ENCODE measurements at places on chromosomes 7 and 10.

DNA sequence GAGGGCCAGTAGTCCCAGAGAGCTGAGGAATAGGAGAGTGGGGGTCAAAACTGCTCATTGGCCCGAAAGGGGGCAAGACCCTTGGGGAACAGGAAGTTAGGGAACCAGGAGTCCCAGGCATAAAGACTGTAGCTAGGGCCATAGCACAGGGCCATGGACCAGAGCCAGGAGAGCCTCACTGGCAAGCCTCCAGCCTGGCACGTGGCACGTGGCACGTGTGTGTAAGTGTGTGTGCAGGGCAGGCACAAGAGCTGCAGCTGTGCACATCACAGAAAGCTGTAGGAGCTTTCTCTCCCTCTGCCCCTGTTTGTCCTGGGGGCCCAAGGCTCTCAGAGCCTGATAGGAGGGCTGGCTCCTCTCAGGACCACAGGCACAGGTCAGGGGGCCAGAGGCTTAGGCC, 47.8 kb upstream of the SLF2 start:
- no peak for DNase-seq

DNA sequence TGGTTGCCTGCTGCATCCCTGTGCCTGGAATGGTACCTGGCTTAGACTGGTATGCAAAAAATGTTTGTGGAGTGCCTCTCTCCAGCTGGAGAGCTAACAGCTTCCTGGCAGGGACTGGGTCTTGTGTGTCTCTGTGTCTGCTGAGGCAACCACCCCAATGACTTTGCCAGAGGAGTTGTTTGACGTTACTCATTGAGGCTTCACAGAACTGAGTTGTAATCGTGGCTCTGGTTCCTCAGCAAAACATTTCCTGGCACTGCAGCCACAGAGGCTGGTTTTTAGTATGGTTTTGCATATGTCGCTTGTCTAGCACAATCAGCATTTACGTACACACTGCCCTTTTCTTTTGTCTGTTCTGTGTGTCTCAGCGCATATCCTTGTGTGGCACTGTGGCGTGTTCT, 7.5 kb downstream of the ZNF282 start:
- no peak for DNase-seq

GRCh38 chr7:40015790-40016296, 65.8 kb downstream of the CDK13 start:
- no peak for DNase-seq

GRCh38 chr7:69738396-69738951, 140.2 kb downstream of the AUTS2 start:
- no peak for DNase-seq

GRCh38 chr10:3137958-3138726, 34.4 kb downstream of the PITRM1 start:
- no peak for DNase-seq

GRCh38 chr10:104301907-104302690, 33.1 kb downstream of the GSTO2 start:
- DNase-seq: no peak

- no peak for DNase-seq
Measured at GRCh38 chr10:119860866-119861607, 11.6 kb downstream of the MCMBP start.

DNA sequence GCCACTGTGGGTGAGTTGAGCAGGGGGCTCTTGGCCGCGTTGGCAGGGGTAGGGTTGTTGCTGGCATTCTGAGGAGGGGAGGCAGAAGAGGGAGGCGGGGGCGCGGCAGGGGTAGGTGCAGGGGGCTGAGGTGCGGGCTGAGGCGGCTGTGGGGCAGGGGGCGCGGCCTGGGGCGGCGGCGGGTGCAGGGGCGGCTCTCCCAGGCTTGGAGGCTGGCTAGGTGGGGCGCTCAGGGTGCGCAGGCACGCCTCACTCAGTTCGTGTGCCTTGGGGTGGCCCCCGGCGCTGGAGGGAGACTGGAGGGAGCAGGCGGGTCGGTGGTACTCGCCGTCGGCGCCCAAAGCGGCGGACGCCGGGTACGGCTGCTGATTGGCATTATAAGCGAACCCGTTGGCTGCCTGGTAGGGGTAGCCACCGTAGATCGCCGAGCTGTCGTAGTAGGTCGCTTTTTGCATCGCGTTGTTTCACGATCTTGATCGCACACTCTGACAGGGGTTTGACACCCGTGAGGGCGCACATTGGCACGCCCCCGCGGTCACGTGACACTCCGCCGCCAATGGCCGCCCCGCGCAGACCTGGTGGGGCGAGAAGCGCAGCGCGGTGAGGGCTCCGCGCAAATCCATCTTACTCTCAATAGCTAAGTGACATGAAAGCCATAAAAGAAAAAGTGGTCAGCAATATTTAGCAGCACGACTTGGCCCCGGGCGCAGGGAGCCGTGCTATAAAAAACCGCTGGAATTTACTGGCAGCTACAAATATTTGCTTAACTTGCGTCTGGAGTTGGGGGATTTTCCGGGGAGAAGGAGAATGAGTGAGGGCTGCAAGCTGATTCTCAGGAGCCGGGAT, 7.9 kb upstream of the HOXA2 start:
- no peak for DNase-seq

- DNase-seq: no peak
Measured at GRCh38 chr7:70788276-70788675, 343.7 kb upstream of the GALNT17 start.

GRCh38 chr10:122446668-122447423, 7.6 kb upstream of the ARMS2 start:
- no peak for DNase-seq

DNA sequence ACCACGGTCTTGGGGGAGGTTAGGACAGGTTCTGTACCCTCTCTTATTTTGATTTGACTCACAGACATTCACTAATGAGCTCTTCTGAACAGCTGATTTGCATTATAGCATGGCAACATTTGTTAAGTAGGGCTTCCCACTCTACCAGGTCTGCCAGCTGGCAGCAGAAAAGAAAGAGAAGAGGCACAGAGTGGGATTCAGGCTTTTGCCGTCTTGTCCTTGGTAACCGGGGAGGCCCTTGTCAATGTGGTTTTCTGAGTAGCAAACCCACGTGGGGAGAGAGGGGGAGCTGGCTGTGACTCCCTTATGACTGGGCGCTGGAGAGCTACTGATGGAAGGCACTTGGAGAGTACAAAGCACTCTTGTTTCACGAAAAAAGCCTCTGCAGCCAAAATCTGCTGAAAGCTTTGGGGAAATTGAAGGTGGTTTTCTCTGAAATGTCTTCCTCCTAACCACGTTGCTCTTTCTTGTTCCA, 355.3 kb upstream of the GALNT17 start:
- DNase-seq: no peak

GRCh38 chr10:103078309-103078615, 114.8 kb downstream of the NT5C2 start:
- no peak for DNase-seq

DNA sequence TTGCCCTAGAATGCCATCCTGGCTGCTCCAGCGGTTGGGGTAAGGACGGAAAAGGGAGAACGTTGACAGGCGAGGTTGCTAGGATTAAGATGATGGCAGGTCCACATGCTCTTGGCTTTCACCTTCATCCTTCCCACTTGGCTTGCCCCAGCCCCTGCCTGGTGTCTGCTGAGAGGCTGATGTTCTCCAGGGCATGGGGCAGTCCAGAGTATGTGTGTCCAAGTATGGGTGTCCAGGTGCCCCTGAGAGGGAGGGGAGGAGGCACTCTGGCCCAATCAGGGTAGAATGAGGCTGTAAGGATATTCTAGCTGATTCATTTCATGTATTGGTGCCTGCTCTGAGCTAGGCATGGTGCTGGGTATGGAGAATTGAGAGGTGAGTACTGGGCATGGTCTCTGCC, 12.6 kb downstream of the NEURL1 start:
- no peak for DNase-seq

DNA sequence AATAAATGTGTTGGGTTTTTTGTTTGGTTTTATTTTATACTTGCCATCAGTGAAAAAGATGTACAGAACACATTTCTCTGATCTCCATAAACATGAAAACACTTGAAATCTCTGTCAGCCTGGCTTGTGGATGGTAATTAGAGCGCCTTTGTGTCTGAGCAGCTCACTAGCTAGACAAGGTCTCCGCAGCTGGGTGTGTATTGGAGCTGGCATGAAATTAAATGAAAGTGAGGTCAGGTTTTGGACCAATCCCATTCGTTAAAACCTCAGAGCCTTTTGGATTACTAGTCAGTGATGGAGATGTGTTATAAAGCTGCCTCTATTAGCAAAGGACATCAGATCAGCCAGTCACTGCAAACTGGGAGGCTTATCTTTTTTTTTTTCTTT, 2.7 kb downstream of the FRAT1 start:
- DNase-seq: no peak

- DNase-seq: no peak
Measured at GRCh38 chr10:23363793-23364135, 19.2 kb upstream of the C10orf67 start.

DNA sequence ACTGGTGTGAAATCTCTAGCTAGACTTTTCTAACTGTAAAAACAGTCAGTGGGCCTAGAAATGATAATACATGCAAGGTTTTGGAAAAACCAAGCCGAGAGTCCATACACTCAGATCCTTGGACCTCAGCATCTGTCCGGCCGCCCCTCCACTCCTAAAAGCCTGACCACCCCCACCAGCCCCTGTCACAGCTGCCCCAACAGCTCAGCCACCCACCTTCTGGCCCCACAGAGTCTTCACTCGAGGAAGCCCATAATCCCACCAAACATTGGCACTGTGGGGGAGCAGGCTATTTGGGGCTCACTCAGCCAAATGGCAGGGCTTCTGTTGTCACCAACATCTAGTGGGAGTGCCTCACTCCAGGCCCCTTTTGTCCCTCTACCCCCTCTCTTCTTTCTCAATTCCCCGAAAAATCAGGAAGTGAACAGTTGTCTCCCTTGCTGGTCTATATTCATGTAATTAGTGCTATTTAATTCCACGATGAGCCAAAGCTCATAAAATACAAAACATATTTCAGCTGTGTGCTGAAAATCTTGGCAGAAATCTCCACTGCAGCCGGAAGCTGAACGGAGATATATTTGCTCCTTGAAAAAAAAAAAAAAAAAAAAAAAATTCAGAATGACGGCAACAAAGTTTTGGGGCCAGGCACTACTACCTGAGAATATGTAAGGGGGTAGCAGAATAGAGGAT, 55.5 kb downstream of the PLXNA4 start:
- no peak for DNase-seq

GRCh38 chr10:36679554-36679953, 445.8 kb upstream of the ANKRD30A start:
- DNase-seq: no peak

GRCh38 chr7:135745703-135746312, 2.8 kb downstream of the FAM180A start:
- no peak for DNase-seq

- no peak for DNase-seq
Measured at GRCh38 chr10:105691811-105692210, 1050.7 kb downstream of the SORCS3 start.

DNA sequence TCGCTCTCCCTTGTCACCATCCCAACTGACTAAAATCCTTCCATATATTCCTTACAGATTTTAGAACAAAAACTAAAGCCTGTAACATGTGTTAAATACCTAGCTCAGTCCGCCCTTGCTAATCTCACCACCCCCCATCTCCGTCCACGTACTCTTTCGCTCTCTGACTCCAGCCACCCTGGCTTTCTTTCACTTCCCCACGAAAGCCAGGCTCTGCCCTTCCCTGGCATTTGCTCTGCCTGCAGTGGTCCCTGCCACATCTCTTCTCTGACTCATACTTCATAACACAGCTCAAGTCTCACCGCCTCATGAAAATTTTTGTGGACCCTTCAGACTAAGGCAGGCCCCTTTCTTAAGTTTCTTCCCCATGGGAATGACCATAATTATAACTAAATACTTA, 11.7 kb upstream of the GPAM start:
- DNase-seq: no peak

Measured in stimulated activated CD8-positive, alpha-beta memory T cell treated with anti-CD3 and anti-CD28 coated beads, Interleukin-4, amount 100 ng/mL, for 1 hour (primary cell).